ENCODE measurements at places on chromosomes 5 and 9.

DNA sequence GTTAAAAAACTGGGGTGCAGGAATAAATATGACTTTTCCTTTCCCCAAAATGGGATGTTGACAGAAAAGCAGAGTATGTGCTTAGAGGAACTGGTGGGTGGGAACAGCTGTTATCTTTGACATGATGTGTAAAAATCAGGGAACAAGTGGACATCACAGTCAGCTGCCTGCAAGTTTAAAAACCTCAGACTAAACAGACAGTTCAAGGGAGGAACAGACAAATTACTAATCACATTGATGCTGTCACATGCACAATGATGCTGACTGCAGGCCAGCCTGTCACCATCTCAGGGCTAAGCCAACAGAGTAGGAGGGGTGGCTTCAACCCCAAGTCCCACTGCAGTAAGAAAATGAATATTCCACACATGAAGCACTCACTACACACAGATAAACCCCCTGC lies 38.2 kb upstream of the UBAP2 start:
- DNase-seq = no peak

- no peak for DNase-seq
Observed at GRCh38 chr5:43171451-43171850, 20.6 kb upstream of the NIM1K start.

- DNase-seq = no peak
Observed at GRCh38 chr5:138545919-138546562, 3.0 kb upstream of the ETF1 start.

GRCh38 chr5:17046320-17046719 lies 110.2 kb upstream of the MYO10 start:
- no peak for DNase-seq

DNA sequence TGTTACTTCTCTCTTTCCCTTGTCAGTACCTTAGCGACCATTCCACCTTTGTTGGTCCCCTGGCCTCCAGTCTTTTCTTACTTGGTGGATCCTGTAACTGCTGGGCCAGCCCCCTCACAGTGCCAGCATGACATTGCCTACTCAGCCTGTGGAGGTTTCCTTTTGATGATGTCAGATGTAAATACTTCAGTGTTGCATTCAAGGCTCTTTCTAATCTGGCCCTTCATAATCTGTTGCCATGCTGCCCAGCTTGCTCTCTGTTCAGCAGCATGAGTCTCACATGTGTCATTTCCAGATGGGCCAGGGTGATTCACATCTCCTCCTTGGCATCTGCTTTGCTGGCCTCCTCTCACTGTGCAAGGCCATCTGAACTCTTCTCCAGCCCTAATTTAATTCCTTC lies 57.1 kb downstream of the MAST4 start:
- no peak for DNase-seq

DNA sequence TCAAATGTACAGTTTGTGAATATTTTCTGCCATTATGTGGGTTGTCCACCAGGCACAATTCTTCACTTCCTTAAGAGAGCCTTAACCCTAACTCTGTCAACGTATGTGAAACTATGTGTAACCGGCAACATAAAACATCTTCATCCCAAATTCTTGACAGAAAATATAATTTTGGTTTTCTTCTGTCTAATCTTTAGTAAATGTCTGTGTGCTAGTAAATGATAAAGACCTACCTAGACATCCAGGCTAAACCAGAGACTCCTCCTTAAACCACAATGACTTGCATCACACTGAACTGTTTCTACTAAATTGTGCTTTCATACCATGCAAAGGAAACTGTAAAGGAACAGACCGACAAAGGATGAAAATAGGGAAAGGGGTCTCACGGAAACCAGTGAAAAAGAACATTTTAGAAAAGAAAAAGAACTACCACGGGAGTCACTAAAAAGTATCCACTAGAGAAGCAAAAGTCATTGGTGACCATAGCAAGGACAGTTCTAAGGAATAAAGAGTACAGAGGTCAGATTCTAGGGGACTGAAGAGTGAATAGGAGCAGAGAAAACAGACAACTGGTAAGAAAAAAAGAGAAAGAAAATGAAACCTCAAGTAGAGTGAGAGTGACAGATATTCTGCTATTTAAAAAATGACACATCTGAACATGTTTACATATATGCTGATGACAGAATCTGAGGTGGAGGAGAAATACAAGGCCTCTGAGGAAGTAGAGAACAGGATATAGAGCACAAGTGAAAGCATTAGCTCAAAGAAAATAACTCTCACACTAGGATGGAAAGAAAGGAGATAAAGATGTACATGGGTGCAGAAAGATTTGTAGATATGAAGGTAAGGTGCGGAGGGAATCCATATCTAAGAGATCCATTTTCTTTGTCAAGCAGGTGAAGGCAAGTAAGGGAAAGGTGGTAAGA lies 49.4 kb downstream of the FNIP1 start:
- DNase-seq = no peak

DNA sequence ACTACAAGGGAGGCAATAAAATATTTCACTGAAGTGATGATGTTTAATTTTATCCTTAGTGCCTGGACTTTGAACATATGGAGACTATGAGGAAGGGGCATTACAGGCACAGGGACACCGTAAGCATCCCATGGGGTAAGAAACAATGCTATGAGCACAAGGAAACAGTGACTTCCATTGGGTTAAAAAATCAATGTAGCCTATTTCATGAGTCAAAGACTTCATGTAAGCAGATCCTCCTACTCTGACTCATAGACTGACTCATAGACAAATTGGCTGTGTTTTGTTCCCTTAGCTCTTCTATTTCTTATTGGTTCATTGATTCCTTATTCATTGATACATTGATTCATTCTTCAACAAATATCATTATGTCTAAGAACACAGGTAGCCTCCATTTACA lies 351.0 kb downstream of the PRELID2 start:
- no peak for DNase-seq

DNA sequence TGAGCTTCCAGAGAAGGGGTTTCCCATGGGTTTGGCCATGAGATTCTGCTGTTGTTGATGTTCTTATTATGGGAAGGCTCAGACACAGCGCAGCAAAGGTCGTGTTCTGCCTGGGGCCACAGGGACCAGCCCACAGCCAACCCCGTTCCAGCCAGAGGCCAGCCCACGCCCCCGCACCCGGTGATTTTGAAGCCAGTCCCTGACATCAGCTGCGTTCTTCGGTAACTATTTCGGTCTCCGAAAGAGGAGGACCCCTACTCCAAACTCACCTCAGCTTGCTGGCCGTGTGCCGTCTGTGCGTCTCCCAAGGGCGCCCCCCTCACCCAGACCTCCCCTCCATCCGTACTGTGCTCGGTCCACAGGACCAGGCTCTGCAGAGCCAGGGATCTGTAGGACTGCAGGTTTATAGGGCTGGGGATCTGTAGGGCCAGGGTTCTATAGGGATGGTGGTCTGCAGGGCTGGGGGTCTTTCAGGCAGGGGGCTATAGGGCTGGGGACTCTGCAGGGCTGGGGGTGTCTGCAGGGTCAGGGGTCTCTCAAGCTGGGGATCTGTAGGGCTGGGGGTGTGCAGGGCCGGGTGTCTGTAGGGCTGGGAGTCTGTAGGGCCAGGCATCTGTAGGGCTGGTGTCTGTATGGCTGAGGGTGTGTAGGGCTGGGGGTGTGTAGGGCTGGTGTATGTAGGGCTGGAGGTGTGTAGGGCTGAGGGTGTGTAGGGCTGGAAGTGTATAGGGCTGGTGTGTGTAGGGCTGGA lies 11.8 kb downstream of the COL5A1 start:
- no peak for DNase-seq

DNA sequence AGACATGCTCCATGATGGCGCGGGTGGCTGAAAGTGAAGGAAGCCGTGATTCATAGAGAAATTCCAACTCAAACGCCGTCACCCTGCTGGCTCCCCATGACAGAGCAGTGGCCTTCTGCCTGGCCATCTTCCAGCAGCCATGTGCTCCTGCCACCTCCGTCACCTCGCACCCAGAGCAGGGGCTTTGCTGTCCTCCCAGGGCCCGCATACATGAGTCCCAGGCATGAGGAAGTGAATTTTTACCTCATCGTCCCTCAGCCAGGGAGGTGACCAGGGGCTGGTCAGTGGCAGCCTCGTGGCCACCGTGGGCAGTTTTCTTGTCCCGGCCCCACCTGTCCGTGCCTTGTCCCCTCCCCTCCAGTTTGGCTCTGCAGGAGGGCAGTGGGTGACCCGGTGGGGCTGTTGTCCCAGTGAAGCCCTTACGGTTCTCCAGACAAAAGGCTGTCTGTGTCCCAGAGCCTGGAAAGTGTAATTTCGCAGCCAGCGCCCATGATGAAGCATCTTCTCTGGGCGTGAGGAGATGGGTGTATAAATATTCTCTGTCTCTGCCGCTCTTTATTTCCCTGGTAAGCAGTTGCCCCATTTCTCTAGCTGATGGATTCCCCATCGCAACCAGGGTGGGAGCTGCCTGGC lies 124.0 kb upstream of the LMX1B start:
- no peak for DNase-seq

DNA sequence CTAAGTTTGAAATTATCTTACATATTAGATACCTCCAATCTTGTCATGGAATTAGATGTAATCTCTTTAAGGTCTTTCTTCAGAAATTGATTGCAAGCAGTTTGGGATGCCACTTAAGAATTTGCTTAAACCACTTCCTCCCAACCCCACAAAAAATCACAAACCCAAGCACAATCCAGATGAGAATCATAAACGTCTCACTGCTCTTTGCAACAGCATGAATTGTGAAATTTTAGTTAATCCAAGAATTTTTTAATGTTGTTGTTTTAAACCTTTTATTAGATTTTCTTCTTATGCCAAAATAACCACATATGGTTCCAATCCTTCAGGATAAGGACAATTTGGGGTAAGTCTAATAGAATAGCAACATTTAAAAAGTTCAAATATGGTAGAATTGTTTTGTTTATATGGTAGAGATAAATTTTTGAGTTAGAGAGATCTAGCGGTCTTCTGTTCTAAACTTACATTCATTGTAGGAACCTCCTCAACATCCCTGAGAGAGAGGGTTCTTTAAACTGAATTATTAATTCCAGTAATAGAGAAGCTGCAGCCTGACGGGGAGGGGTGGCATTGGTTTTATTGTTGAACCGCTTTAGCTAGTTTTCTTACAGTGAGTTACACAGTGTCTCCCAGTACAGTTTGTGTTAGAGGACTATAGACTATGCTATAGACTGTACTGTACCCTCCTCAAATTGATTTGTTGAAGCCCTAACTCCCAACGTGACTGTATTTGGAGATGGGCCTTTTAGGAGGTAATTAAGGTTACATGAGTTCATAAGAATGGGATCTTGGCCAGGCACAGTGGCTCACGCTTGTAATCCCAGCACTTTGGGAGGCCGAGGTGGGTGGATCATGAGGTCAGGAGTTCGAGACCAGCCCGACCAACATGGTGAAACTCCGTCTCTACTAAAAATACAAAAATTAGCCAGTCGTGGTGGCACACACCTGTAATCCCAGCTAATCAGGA lies 24.8 kb upstream of the IL6ST start:
- DNase-seq = no peak

GRCh38 chr5:57683036-57683630 lies 200.5 kb upstream of the ACTBL2 start:
- DNase-seq = no peak

- DNase-seq = no peak
Observed at GRCh38 chr9:73906671-73907070, 590.5 kb upstream of the RORB start.

- DNase-seq = no peak
Observed at GRCh38 chr5:143284002-143284401, 119.5 kb downstream of the NR3C1 start.

GRCh38 chr9:133793471-133793870 lies 55.3 kb upstream of the SARDH start:
- no peak for DNase-seq

DNA sequence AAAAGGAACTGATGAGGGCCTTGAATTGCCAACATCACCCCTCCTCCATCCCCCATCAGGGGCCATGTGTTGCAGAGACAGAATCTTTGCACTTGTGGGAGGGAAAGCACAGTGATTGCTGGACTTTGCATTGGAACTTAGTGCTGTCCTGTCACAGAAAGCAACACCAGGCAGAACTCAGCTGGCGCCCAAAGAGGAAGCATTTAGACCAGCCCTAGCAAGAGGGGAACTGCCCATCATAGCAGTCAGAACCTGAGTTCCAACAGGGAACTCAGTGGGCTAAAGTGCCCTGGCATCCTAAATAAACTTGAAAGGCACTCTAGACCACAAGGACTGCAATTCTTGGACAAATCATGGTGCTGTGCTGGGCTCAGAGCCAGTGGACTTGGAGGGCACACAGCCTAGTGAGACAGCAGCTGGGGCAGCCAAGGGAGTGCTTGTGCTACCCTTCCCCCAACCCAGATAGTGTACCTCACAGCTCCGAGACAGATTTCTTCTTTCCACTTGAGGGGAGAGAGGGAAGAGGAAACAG lies 128.1 kb downstream of the ACTL7B start:
- no peak for DNase-seq

- DNase-seq = no peak
Observed at GRCh38 chr9:69391946-69392345, 66.9 kb downstream of the ENTREP1 start.

- DNase-seq = no peak
Observed at GRCh38 chr5:113788141-113788655, 274.7 kb downstream of the YTHDC2 start.

DNA sequence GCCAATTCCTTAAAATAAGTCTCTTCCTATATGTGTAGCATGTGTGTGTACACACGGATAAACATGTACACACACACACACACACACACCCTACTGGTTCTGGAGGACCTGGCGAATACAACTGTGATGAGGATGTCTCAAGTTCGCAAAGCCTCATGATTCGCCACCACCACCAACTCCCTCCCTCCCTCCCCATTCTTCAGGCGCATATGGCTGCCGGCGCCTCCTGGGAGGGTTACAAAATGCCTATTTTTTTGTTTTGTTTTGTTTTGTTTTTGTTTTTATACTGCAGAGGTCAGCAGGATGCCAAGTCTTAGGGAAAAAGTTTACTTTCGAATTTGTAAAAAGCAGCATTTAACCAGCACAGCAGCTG lies 88.0 kb downstream of the DAP start:
- DNase-seq = no peak

DNA sequence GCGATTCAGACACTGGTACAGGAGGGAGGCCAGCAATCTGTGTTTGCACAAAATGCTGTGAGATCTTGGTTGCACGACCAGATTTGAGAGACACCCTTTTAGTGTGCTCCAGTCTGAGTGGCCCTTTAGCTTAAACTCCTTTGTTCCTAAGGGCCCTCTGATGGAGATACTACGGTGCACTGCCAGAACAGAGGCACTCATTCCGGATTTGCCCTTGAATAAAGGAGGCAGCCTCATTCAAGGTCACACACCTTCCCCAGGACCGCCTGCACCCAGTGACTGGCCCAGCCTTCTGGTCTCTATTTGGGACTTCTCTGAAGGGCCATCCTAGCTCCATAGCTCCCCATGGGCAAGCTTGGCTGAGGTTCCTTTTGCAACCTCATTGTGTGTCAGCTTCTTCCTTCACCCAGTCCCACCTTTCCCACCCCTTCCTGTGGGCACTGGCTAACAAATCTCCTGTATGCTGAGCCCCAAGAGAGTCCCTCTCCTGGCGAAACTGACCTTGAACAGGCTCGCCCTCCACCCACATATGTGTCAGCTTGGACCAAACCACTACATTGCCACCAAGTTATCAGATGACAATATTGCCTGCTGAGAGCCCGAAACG lies 191.7 kb downstream of the GABBR2 start:
- DNase-seq = no peak
